ENCODE measurements at places on chromosomes 2 and 18. TPM values are rescaled to one million over a fixed set of nuclear protein-coding genes. Genes with fewer than 3 reads are reported as not detected.

- DNase-seq: no peak
Observed at GRCh38 chr18:61286867-61287266, 46.4 kb upstream of the CDH20 start.

The NT5DC4 gene
- not detected for total RNA-seq

The COBLL1 gene
- 60.8 TPM for total RNA-seq

The HADHA gene
- total RNA-seq: 67.9 TPM

DNA sequence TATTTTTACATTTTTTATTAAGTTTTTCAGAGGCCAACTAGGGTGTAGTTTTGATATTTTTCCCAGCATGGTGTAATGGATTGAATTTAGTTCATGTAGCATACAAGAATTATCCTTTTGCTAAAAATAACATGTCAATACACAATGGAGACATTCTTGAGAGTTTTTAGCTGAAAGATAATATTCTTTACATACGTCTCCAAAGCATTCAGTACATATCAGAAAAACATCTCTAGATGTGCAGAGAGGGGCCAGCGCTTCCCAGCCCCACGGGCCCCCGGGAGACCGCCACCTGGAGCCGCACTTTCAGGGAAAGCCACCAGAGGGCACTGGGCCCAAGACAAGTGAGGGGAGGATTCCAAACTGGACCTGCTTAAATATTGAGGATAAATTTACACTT lies 499.4 kb downstream of the GALR1 start:
- DNase-seq: no peak

- no peak for DNase-seq
Observed at GRCh38 chr2:226439337-226439736, 360.3 kb downstream of the IRS1 start.

The TCF7L1 gene
- 1.7 TPM for total RNA-seq

The COL4A4 gene
- 5.7 TPM for total RNA-seq

DNA sequence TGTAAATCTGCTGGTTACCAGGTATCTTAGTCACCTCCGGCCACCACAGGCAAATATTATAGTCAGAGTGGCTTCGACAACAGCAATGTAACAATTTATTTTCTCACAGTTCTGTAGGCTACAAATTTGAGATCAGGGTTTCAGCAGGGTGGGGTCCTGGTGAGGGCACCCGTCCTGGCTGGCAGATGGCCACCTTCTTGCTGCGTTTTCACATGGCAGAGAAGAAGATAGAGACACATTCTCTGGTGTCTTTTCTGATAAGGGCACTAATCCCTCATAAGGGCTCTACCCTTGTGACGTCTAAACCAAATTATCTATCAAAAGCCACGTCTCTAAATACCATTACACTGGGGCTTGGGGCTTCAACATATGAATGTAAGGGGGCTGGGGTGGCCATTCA lies 843.2 kb upstream of the FANCL start:
- DNase-seq: no peak

The NAGK gene
- total RNA-seq: 38.9 TPM

DNA sequence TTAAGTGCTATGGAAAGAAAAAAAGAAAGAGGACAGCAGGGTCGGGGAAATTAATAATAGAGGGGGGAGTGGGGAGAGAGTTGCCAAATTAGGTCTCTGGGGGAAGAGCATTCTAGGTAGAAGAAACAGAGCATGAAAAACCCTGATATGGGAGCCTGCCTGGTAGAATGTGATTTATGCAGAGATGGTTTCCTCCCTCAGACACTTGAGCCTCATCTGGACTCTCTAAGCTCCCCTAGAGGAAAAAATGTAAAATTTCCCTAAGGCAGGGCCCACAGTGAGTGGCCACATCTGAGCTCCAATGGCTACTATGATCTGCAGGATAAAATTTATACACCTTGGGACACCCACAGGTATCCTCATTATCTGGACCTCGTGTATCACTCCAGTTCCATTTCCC lies 20.6 kb upstream of the EPAS1 start:
- DNase-seq: no peak

- peak; percentile 61 for DNase-seq
Observed at GRCh38 chr2:54657664-54658083, 65.8 kb upstream of the EML6 start.
